ENCODE measurements at places on chromosomes 6 and 20. TPM values are rescaled to one million over a fixed set of nuclear protein-coding genes. Genes with fewer than 3 reads are reported as not detected.

PI16 gene
- total RNA-seq: not detected

NNAT gene
- 1.4 TPM for total RNA-seq

DBNDD2 gene
- total RNA-seq: 8.3 TPM

SDCBP2 gene
- 13.8 TPM for total RNA-seq

FAM83B gene
- 101 TPM for total RNA-seq

PKIG gene
- 13.7 TPM for total RNA-seq

LAMA2 gene
- total RNA-seq: 0.50 TPM

Data from mammary epithelial cell (primary cell).